ENCODE measurements at places on chromosomes 5 and 9.

DNA sequence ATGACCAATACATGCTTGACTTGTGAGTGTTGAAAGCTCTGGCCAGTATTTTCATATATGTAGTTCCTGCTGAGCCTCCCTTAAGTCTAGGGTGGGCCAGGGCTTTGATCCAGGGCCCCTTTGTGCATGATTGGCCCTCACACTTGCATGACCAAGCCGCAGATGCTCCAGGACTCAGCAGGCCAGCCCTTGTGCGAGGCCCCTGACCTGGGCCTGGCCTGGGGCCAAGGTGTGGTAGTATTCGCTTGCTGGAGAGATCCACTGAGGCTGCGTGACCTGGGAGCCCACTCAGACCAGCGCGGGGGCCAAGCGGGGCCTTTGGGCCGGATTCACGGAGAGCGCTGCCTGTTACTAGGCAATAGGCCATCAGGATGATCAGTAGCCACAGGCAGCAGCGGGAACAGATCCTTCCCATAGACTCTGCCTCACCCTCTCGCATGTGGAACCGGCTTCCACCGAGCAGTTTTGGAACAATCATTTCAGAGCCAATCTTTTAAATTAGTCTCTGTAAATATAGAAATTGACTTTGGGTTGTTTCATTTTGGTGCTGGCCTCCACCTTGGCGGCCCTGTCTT, 79.0 kb upstream of the PTCH1 start:
- no peak for DNase-seq

- no peak for DNase-seq
Observed at GRCh38 chr5:127298656-127299055, 8.1 kb downstream of the MEGF10 start.

DNA sequence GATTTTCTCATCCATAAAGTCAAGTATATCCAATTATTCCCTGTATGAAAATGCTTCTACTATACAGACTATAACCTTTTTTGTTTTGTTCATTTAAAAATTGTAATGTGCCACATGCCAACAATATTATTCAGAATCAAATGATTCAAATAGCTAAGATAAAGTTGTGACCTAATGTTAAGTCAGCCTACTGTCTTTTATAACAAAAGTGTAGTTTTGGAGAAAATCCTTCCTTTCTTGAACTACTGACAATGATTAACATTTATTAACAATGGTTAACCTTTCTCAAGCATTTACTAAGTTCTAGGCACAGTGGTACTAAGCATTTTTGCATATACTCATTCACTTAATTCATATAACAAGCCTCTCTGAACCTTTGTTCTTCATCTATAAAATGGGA, 25.0 kb downstream of the CSF2 start:
- no peak for DNase-seq

GRCh38 chr9:118100529-118101419, 396.6 kb downstream of the TLR4 start:
- no peak for DNase-seq

DNA sequence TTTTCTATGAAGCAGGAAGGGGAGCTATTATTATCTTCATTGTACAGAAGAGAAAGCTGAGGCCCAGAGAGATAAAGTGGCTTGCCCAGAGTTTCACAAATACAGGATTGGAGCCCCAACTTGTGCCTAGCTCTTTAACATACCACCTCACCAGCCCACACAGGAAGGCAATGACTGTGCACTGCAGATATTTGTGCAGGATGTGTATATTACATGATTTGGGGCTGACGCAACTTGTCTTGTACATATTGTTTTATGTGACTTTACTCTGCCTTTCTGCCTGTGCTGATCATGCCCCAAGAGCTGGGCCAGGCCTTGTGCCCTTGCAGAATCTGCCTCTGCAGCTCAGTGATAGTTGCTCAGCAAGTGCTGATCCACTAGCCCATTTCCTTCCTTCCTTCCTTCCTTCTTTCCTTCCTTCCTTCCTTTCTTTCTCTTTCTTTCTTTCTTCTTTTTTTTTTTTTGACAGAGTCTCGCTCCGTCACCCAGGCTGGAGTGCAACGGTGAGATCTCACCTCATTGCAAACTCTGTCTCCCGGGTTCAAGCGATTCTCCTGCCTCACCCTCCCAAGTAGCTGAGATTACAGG, 106.6 kb upstream of the TBCA start:
- DNase-seq = peak; percentile 91
